Natural killer cell treated with Interleukin-12 subunit alpha and Interleukin-12 subunit beta and Interleukin-15 and Interleukin-18, amount 100 ng/mL, for 72 hours (primary cell): ENCODE measurements at places on chromosomes 12 and 14. TPM values are rescaled to one million over a fixed set of nuclear protein-coding genes. Genes with fewer than 3 reads are reported as not detected.

GRCh38 chr14:50318031-50318626, 6.0 kb downstream of the DMAC2L start:
- peaks cover 24% of the 10 kb centered on the region for H3K36me3 ChIP-seq
- H3K27me3 ChIP-seq = no peaks in the 10 kb centered on the region
- no peak overlapping the region for H3K4me3 ChIP-seq

DNA sequence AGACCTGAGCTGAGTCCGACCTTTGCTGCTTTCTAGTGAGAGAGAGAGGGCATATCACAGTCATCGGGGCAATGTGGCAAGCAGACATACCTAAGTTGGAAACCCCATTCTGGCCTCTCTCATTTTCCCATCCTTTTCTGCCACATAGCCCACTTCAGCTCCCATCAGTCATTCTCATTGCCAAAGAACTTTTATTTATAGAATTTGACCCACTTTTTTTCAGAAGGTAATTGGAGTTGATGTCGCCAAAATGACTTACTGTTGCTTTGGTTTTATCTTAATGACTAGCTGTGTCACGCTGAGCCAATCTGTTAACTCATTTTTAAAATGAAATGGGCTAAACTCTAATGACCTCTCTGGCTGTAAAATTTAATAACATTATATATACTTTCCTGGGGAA, 63.9 kb upstream of the RMST start:
- H3K27me3 ChIP-seq = no peaks in the 10 kb centered on the region
- no peaks in the 10 kb centered on the region for H3K4me1 ChIP-seq
- DNase-seq = no peak
- no peak overlapping the region for H3K27ac ChIP-seq
- H3K4me3 ChIP-seq = no peak overlapping the region
- H3K36me3 ChIP-seq = no peaks in the 10 kb centered on the region

GRCh38 chr12:946212-946611, 3.3 kb downstream of the RAD52 start:
- peaks cover 38% of the 10 kb centered on the region for H3K4me1 ChIP-seq
- no peaks in the 10 kb centered on the region for H3K36me3 ChIP-seq
- peak overlapping the region; percentile 97 for H3K4me3 ChIP-seq

- no peak overlapping the region for H3K27ac ChIP-seq
- H3K27me3 ChIP-seq = no peaks in the 10 kb centered on the region
- DNase-seq = no peak
- no peaks in the 10 kb centered on the region for H3K4me1 ChIP-seq
- H3K36me3 ChIP-seq = peaks cover 4% of the 10 kb centered on the region
These were observed 19.1 kb downstream of the RPAP3 start for GRCh38 chr12:47686645-47687240.

GRCh38 chr14:38389681-38390080, 133.8 kb upstream of the CLEC14A start:
- H3K4me1 ChIP-seq = no peaks in the 10 kb centered on the region
- H3K36me3 ChIP-seq = no peaks in the 10 kb centered on the region
- no peak overlapping the region for H3K4me3 ChIP-seq
- DNase-seq = no peak

PIK3C2G gene
- total RNA-seq = not detected
